ENCODE measurements at places on chromosomes 1 and 21. TPM values are rescaled to one million over a fixed set of nuclear protein-coding genes. Genes with fewer than 3 reads are reported as not detected.

The CELA3A gene
- polyA plus RNA-seq, result 0.52 TPM

The F5 gene
- polyA plus RNA-seq, result 0.11 TPM

The AKNAD1 gene
- polyA plus RNA-seq, result 2.2 TPM

The CYP2J2 gene
- polyA plus RNA-seq, result 96.4 TPM

The CDC42 gene
- 201 TPM for polyA plus RNA-seq

The DMBX1 gene
- not detected for polyA plus RNA-seq

The FALEC gene
- 1.1 TPM for polyA plus RNA-seq

The REN gene
- not detected for polyA plus RNA-seq

The TNNI3K gene
- 1.8 TPM for polyA plus RNA-seq

The UMODL1 gene
- polyA plus RNA-seq, result not detected

The LCE4A gene
- polyA plus RNA-seq, result not detected

The INTS3 gene
- 39.2 TPM for polyA plus RNA-seq

The SPRR2E gene
- polyA plus RNA-seq, result not detected

- no peak for DNase-seq
Observed at GRCh38 chr21:37219761-37220432, 47.2 kb downstream of the VPS26C start.

GRCh38 chr1:205442051-205442725 is 13.7 kb downstream of the BLACAT1 start:
- DNase-seq, result no peak

DNA sequence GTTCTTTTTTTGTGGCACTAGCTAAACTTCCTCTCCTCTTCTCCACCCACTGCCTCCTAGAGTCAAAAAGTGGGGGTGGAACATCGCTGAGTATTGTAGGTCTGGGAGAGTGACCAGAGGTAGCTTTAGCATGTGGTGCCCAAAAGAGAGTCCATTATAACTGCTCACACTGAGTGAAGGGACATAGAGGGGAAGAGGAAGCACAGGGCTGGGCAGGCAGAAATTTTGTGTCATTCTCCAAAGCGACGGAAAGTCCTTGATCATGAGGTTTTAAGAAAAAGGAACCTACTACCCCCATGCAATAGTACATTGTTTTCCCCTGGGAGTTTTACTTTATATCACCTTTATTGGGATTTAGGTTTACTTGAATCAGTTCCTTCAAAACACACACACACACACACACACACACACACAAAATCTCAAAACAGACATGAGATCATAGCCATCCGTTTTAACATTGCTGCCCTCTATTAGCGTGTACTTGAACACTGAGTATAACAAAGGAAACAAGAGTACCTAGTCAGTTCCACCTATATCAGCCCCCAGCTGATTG is 4.1 kb downstream of the CD84 start:
- no peak for DNase-seq

DNA sequence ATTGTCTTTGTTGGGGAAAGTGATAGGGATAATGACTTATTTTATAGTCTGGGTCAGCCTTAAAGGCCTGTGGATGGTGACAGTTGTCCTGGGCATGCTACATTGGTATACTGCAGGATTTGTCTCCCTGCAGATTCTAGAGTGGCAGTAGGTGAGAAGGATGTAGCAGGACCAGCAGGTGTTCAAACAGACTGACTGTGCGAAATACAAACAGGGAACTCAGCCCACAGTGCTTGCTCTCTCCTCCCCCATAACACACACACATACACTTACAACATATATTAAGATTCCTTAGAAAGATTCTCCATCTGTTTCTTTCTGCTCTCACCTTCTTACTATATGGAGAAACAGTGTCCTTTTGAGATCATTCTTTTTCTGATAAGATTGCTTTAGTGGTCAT is 6.9 kb downstream of the PDE4B start:
- no peak for DNase-seq

DNA sequence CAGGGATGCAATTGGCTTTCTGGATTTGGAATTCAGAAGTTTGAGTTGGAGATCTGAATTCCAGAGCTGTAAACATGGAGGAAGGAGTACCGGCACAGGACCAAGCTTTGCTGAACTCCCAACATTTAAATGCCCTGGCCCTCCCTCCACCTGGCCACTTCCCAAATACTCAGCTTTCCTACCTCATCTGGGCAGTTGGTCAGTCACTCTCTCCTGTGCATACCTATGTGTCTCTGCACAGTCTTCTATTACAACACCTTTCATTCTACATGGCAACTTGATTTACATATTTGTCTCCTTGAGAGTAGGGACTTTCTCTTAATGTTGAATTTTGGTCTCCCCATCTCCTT is 6.1 kb upstream of the KHDRBS1 start:
- DNase-seq, result no peak

DNA sequence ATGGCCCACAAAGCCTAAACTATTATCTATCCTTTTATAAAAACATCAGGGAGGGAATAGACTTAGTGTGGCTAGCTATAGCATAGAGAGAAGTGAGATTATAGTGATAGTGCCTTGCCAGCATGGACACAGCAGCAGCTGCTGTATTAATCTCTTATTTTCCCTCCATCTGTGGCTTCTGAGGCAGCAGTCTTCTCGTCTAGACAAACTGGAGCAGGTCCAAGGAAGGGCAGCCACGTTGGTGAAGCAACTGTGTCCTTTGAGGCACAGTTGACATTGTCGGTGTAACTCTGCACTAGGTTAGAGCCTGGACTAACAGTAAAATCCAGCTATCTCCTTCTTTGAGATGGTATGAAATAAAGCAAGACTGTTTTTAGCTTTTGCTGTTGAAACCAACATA is 131.3 kb downstream of the CACHD1 start:
- no peak for DNase-seq

DNA sequence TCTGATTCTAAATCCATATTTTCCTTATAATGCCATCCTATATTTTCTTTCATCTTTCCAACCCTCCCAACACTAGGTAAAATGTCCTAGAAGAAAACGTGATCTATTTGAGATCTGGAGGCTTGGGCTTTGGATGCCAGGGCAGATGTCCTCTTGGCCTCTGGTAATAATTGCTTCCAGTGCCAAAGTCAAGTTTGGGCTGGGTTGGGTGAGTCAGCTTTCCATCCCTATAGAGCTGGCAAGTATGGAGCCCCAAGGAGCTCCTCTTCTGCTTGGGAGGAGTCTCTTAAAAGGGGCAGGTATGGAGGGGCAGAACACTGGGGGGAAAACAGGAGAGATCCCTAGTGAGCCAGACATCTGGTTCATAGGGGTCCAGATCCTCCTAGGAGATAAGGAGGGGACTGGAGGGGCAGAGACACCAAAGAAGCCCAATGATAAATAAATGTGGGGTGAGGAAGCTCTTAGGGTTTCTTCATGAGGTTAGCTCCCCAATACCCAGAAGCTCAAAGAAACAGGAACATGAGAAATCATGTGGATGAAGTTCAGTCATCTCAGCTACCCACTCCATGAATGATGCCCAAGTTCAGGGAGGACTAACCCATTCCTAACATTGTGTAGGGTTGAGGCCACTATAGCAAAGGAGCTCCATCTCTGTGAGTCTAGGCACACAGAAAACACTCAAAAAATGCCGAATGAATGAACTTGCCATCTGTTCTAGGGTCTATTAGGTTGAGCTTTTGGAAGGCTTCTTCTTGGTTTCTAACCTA is 3.5 kb downstream of the C1orf116 start:
- DNase-seq, result no peak

GRCh38 chr21:44871576-44872269 is 1.8 kb downstream of the PTTG1IP start:
- DNase-seq, result no peak

DNA sequence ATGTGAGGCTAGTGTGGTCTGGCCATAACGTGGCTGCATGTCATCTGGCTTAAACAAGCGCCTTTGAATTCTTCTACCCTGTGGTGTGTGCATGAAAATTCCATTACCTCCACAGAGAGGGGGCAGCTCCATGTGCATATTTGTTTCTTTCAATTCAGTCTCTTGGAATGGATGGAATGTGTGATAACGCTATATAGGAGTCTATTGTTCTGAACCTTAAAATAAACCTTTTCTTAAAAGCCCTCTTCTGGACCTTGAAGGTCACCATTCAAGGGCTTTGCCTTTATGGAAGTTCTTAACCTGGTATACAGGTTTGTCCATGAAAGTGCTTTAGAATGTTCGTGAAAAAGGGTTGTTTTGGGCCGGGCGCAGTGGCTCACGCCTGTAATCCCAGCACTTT is 118.2 kb upstream of the ADGRL2 start:
- DNase-seq, result no peak

- DNase-seq, result no peak
Observed at GRCh38 chr1:41315146-41315822, 46.0 kb upstream of the FOXO6 start.

GRCh38 chr21:43020177-43020576 is 45.8 kb downstream of the PKNOX1 start:
- DNase-seq, result no peak

- peak; percentile 52 for DNase-seq
Observed at GRCh38 chr1:119873135-119874015, 22.9 kb downstream of the ADAM30 start.

- DNase-seq, result no peak
Observed at GRCh38 chr21:31875496-31876015, 2.7 kb downstream of the HUNK start.

DNA sequence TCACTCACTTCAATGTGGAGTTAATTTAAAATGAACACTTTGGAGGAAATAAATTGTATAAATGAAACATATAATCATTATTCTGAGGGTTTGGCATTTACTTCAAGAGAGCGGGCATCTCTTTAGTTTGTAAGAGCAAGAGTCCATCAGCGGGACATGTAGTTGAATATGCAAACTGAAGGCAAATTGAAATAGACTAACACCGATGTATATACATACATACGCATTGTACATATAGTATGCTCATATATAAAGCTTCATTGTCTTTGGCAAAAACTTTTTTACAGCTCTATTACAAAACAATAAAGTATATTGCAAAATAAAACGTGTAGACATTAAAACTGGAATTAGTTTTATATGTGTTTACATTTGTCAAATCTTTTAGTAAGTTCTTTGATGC is 328.9 kb downstream of the LTN1 start:
- no peak for DNase-seq

DNA sequence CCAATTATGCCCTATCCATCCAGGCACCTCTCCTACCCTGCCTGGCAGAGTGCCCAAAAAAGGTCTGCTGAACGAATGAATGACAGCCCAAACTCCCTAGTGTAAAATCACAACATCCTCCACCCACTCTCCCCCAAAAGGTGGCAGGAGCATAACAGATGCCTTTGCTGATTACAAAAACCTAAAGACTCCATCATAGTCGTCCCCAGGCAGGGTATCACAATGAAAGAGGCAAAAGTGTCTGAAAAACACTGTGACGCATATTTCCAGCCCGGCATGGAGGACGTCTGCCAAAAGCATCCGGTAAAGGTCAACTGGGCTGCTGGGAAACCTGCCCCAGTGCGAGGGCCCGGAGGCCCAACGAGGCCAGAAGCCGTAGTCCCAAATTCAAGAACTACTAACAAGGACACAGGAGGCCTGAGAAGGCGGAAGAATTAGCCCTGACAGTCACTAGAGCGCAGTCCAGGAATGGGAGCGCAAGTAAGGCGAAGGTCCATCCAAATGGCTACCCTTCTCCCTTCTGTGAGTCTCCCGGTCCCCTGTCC is 576 bp downstream of the SMIM12 start:
- no peak for DNase-seq

DNA sequence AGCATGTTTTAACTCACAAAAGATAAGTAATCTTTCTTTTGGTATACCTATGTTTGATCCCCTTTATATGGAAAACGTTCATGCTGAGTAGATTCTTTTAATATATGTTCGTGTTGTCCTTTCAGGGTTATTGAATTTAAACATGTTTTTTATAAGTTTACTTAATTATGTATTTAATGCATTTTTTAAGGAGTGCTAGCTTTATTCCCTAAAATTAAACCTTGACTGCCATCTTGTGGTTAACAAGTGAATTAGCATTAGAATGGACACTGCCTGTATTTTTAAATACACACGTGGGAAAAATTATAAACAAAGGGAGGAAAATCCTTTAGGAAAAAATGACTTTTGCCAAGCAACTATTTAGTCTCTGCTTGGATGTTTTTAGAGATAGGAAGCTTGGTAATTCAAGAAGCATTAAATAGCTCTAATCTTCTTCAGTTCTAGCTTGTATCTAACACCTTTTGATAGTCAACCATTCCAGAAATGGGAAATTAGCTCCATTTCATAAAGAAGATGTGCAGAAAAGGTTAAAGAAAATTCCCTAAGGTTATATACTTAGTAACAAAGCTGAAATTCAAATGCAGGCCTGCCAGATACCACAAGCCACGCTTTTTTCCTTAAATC is 43.0 kb downstream of the UBE2U start:
- peak; percentile 28 for DNase-seq

- DNase-seq, result no peak
Observed at GRCh38 chr1:224172229-224172628, 10.8 kb upstream of the DEGS1 start.

GRCh38 chr1:85258536-85259117 is 835 bp downstream of the C1orf52 start:
- DNase-seq, result no peak

DNA sequence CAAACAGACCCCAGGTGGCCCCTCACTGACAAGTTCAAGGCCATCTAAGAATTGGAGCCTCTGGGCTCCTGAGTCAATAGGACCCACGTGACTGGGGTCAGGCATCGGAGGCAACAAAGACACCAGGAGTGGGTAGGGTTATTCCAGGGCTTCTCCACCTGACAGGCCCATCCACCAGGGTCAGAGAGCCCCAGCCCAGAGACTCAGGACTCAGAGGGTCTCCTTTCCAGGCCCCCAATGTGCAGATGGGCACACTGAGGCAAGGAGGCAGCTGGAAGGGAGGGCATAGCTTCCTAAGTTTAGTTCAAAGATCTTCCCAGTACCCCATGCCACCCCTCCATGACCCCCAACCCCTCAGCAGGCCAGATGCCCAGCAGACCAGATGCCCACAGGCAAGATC is 388.6 kb downstream of the MATN1 start:
- no peak for DNase-seq

Measured in forelimb muscle (tissue), 1 donor.